ENCODE measurements at places on chromosomes 3 and 15. TPM values are rescaled to one million over a fixed set of nuclear protein-coding genes. Genes with fewer than 3 reads are reported as not detected.

The RFX7 gene
- total RNA-seq = 8.6 TPM

The LSAMP gene
- total RNA-seq = 0.14 TPM

The TIGIT gene
- total RNA-seq = not detected

The H1-8 gene
- not detected for total RNA-seq

The SEMA3F gene
- total RNA-seq = 18.7 TPM

The HAPLN3 gene
- 27.6 TPM for total RNA-seq
